ENCODE measurements at places on chromosomes 4 and X.

GRCh38 chr4:62917649-62918048 is 1491.6 kb downstream of the TECRL start:
- DNase-seq: no peak

- DNase-seq: no peak
These were observed 81.0 kb upstream of the ZDHHC15 start for GRCh38 chrX:75603833-75604232.

DNA sequence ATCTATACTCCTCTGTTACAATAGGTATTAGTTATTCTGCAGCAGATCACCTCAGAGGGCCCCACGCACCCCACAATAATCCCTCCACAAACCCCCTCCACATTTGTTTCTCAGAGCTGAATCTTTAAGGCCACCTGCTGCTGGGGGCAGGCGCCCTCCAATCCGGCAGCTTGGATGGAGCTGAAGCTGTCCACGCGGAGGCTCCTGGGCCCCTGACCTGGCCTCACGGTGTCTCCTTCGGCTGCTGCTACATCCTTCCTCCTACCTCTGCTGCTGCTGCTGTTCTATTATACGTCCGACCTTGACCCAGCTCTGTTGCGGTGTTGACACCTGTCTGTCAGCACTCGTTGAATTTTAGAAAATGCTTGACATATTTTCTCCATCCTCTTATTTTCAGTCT is 430.2 kb upstream of the ZFP42 start:
- DNase-seq: no peak

- no peak for DNase-seq
These were observed 75.6 kb downstream of the GPR143 start for GRCh38 chrX:9690046-9690445.

- DNase-seq: no peak
These were observed at the start of gene FAM47E for GRCh38 chr4:76251441-76252270. Gene FAM47E, plus strand, starts transcription at chr4:76251721. Its CDS starts 26 bp downstream, at chr4:76251747.

DNA sequence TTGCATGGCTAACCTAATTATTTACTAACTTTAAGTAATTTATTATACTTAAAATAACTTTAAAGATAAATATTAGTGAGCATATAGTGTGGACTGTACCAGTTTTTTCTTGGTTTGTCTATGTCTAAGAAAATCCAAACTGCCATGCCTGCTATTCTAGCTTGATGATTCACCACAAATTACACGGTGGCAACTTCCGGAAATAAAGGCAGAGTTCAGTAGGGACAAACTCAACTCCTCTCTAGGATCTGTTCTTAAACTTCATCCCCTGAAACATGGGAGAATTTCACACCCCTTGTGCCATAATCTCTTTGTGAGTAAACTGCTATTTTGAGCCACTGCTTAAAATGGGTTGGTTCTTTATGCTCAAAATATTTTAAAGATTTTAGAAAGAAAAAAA is 213.6 kb upstream of the NRK start:
- no peak for DNase-seq

DNA sequence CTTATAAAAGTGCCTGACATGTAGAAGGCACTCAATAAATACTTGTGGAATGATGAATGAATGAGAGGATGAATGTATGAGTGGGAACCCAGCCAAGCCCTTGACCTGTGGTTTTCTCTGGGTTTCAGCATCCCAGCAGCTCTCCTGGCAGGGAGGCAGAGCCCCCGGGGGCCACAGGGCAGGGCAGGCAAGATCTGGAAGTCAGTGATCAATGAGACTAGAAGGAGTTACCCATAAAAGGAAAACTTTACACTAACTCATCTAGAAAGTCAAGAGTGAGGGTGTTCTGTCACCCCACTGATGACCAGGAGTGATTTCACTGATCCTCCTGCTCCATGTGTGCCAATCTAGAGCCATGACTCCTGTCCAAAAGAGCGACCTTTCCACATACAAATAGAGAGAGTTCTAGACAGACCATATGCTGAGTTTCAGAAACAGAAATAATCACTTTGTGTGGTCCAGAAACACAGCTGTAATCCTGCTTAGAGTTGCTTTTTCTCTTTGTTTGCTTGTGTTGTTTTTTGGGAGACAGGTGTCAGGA is 37.4 kb downstream of the MGARP start:
- peak; percentile 37 for DNase-seq

Data from fibroblast of skin of left quadriceps (primary cell).